Forelimb muscle (tissue), 1 donor: ENCODE measurements at places on chromosomes 16 and 17.
A peak's percentile ranks its signal among the peaks of the same experiment; 100 is the strongest.

- no peak for DNase-seq
Observed at GRCh38 chr17:17523731-17524490, 27.7 kb upstream of the RASD1 start.

DNA sequence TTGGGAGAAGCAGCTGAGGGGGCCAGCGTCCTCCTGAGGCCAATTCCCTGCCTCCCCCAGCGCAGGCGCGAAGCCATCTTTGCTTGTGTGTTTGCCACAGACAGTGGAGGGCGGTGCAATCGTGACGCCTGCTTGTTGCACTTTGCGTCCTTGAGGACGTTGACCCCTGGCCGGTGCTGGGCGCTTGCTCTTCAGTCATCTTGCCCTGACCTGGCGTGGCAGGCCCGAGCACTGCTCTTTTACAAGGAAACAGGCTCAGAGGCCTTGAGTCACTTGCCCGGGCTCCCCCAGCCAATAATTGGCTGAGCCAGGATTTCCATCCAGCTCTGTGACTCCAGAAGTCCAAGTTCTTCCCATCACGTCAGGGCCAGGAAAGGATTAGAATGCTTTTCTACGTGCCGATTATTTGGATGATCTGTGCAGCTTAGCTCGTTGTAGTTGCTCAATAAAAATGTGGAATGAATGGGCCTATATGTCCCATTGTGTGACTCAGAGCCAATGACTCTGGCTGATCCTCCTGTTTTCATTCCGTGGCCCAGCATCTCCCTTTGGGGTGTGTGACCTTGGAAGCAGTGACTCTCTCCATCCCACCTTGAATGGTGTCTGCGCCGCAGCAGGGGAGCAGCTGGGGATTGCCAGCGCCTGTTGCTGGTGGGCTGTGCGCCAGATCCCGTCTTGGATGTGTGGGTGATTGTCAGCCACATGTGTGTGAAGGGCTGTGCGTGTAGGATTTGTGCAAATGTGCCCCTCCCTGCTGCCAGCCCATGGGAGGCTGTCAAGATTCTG is 214.1 kb downstream of the SEC14L1 start:
- DNase-seq, result peak; percentile 71

DNA sequence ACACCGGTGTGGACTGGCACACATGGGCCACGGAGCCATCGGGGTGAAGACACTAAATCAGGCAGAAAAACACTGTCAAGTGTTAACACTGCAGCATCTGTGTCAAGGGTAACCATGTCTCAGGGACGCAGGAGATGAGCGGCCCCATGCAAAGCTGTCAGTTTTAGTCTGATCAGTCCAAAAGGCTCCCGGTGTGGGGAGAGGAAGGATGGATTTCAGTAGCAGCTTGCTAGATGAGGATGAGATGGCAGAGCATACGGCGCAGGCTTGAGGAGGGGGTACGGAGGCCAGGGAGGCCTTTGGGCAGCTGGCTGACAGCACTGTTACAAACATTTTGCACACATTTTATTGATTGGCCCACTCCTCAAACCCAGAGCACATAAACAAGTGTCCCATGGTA is 98.1 kb downstream of the GNAO1 start:
- DNase-seq, result no peak

- no peak for DNase-seq
Observed at GRCh38 chr16:51637770-51638094, 486.7 kb upstream of the SALL1 start.

- no peak for DNase-seq
Observed at GRCh38 chr17:67359960-67360791, 6.2 kb downstream of the PSMD12 start.

GRCh38 chr16:74297145-74297665 is 591 bp downstream of the PSMD7 start:
- DNase-seq, result no peak

DNA sequence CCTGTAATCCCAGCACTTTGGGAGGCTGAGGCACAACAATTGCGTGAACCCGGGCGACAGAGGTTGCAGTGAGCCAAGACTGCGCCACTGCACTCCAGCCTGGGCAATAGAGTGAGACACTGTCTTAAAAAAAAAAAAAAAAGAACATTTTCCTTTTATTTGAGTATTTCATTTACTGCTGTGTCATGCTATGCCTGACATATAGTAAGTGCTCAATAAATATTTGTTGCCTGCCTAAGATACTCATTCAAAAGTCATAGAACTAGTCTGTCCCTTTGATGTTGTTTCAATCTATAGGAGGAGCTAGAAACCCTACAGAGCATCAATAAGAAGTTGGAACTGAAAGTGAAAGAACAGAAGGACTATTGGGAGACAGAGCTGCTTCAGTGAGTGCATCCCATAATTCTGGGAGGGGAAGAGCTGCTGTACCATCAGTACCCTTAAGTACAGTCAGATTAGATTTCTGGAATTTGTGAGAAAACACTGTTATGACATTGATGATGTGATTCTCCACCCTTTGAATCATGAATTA is 20.0 kb downstream of the CALCOCO2 start:
- DNase-seq, result no peak

DNA sequence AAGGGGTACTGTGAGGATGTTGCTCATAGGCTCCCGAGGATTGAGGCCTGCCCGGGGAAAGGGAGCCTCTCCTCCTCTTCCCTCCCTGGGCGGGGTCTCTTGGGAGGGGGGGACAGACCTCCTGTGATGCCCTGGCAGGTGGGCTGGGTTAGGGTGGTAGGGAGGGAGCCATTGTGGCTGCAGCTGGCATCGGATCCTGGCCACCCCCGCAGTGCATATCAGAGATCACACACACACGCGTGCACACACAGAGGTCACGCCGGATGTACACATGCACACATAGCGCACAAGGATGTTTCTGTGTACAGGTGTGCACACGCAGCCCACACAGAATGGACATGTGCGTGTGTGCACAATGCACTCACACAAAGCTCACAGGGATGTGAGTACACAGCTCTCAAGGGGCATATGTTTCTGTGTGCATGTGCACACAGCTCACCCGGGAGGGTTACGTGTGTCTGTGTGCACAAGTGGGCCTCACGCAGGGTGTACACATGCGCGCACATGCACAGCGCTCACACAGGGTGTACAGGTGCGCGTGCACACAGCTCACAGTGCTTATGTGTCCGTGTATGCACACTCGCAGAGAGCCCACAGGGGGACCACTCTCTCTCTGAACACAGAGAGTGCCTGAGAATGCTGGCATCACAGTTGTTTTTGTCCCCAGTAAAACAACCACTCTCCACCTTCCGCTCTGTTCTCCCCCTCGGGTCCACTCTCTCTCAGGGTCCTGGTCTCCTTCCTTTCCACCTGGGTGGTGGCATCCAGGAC is 2.4 kb downstream of the GJD3 start:
- no peak for DNase-seq

DNA sequence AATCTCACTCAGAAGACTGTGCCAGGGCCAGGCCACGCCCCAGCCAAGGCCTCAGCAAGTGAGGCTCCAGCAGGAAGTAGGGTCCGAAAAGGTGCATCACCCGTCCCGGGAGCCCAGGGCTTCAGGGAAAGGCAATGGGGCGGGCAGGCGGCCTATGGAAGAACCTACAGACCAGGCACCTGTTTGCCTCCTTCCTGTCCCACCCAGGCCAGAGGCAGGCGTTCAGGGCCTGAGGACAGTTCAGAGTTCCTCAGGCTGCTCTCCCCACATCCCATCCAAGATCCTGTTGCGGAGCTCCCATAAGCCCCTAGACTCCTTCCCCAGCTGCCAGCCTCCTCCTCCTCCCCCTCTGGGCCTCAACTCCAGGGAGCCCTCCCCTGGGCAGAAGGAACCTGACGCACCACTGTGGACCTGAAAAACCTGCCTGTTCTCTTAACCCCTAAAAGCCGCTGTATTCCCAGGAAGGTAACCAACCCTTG is 2.3 kb downstream of the CLUH start:
- no peak for DNase-seq

DNA sequence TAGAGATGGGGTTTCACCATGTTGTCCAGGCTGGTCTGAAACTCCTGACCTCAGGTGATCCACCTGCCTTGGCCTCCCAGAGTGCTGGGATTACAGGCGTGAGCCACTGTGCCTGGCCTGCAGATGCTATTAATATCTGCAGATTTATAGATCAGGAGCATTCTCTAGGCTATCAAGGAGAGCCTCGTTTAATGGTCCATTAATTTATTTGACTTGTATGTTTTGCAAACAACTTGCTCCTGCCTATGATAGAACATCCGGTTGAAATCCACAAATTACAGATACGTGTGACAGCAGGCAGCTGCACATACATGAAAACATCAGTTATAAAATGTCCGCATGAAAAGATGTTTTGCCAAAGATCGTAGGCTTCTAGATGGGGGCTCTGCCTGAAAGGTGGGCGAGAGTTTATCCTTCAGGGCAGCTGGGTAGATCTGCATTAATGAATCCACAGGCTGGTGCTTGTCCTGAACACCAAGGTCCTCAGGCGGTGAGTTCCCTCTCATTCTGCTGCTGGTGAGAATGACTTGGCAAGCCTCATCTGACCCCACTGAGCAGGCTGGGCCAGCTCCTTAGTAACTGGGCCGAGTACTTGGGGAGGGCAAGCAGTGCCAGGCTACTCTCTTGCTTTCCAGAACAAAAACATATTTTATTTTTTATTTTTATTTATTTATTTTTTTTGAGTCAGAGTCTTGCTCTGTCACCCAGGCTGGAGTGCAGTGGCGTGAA is 37.1 kb upstream of the MGAT5B start:
- DNase-seq, result no peak

GRCh38 chr16:77190190-77190477 is 856 bp upstream of the MON1B start:
- DNase-seq, result no peak

DNA sequence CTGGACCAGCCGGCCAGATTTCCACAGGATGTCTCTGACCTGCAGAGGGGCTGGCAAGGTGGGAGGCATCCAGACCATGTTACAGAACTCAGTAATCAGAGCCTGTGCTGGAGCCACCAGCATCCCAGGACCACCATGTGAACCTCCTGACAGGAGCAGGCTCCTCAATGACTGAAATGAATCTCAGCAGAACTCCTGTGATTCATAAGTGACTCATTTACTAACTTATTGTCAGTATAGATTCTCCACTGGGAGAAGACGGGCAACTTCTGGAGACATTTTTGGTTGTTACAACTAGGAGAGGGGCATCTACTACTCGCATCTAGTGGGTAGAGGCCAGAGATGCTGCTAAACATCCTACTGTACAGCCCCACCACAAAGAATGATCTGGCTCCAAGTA is 3.1 kb upstream of the WWOX start:
- DNase-seq, result no peak

- no peak for DNase-seq
Observed at GRCh38 chr17:58920773-58921172, 165.1 kb downstream of the PPM1E start.

DNA sequence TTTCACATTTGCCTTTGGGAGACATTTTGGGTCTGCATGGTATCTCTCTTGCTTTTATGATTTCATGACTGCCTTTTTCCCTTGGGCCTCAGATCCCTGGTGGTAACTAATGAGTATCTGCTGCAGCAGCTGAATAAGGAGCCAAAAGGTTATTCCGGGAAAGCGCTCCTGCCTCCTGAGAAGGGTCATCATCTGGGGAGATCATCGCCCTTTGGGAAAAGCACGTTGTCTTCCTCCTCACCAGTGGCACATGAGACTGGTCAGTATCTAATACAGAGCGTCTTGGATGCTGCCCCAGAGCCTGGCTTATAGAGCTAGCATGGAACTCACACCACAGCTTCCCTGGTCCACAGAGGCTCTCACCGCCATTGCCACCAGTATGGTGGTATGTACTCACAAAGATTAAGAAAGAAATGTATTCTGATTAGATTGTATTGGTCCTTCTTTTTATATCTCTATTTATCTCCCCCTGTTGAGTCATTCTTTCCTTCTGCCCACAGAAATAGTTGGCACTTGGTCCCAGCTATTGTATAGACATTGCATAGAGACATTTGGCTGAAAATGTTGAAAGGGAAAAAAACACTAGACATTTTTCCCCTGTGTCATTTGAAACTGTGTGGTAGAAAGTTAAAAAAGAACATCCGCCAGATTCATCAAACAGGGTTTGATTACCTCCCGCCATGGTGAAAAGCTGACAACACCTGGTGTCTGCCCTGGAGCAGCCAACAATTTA is 8.4 kb downstream of the TPPP3 start:
- DNase-seq, result no peak

GRCh38 chr17:39036009-39036408 is 68.8 kb upstream of the FBXO47 start:
- DNase-seq, result no peak

DNA sequence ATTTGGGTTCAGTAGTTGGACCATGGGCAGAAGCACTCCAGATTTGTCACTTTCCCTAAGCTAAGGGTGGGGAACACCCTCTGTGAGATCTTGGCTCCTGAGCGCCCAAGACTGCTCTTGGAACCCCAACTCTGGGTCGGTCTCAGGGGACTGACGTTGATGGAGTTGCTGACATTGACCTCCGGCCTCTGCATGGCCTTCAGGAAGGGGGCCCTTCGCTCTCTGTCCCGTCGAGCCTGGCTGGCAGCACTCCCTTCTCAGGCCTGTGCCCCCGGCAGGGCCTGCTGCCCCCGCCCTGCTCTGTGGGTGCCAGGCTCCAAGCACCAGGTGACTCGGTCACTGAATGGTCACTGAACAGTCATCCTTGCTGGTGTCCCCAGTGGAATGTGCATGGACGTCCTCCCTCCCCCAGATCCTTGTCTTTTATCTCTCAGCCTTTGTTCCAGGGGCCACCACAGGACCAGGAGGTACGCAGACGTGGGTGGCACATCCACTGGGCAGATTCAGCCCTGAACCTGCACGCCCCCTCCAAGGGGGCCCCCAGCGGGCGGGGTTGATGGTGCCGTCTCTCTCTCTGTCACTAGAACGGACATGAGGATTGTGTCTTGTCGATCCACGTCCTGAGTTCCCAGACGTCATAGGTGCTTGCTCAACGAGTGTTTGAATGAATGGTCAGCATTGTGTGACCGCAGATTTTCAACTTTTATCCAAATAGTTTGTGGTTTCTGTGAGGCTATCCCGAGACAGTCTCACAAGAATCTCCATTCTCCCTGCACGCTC is 314.5 kb downstream of the SEC14L1 start:
- no peak for DNase-seq

- no peak for DNase-seq
Observed at GRCh38 chr16:85460252-85461021, 152.7 kb upstream of the GSE1 start.
